Suppressor macrophage treated with lipopolysaccharide for 4 hours (primary cell): ENCODE measurements at places on chromosomes 3 and 15.

DNA sequence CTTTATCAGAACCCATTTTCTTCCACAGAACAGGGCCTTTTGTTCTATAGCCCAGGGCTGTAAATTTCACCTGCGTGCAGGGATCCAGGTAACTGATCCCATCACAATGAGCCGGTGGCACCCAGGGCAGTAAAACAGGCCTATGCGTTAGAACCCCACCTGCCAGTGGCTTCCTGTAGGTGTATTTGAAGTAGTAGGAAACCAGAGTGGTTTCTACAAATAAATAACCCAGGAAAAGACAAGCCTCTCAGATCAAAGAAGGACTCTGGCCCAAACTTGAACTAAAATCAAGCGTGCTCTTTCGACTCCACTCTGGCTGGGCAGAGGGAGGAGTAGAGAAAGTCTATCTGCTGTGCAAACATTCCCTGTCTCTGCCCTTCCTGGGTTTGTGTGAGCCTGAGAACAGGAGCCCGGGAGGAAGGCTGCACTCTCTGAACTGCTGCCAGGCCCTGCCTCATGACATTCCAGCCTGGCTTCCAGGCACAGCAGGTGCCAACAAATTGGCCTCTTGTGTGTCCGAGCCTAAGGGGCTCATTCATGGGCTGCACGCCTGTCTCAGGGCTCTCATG, 77.7 kb downstream of the CEMIP start:
- no peak for DNase-seq

GRCh38 chr3:122067214-122067550, 12.0 kb downstream of the CD86 start:
- DNase-seq: peak; percentile 84

DNA sequence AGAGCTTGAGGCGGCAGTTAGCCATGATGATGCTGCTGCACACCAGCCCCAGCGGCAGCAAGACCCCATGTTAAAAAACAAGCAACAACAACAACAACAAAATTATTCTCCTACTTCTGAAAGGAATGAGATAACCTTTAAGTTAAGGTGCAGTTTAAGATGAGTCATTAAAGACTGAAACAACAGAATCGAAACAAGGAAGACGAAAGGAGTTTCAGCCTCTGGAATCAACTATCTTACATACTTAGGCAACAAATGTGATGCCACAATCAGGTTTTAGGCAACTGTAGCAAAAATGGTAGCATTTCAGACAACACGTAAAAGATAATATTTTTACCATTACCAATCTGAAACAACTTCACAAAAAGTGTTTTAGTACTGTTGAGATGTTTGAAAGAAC, 12.2 kb downstream of the SCAANT1 start:
- no peak for DNase-seq

DNA sequence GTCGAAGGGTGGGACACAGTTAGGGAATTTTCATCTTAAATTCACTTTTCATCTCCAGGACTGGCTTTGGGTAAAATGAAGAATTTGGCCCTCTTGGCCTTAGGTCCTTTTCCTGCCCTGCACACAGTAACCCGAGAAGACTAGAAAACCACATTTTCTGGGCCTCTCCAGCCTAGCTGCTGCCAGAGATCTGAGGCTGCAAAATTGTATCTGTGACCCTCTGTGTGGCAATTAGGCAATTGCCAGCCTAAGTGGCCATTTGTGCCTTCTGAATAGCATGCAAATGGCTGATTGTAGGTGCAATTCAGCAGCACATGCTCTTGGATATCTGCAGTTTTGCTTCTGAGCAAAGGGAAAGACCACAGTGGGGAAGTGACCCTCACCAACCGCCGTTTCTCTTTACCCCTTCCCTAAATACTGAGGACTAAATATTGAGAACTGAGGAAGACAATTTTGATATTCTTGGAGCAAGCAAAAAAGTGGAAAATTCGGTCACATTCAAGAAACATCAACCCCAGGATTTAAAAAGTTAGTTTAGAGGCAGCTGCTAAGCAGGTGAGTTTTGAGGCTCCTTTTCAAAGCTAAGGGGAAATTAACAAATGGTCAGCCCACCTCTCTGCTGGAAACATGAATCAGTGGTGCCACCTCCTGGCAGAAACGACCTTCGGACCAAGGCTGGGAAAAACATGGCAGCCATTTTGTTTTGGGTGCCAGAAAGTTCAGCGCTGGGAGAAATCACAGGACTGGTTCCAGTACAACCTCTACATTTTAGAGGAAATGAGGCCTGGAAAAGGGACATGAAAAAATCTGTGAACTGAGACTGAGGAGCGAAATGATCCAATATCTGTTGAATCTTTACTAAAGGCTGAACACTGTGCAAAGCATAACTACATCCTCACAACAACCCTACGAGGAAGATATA, 56.6 kb upstream of the PRTG start:
- DNase-seq: peak; percentile 40

DNA sequence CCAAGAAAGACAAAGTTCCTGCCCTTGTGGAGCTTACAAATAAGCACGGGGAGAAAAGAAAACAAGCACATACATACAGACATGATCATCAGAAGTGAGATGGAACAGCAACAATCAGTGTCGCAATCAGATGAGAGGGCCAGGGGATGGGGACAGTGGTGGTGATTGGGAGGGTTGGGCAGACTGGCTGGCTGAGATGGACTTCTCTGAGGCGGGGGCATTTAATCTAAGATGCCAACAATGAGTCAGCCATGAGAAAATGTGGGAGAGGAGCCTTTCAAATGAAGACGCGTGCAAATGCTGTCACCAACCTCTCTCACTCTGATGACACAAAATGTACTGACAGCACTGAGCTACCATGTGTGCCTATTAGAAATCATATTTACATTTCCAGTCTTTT, 81.4 kb downstream of the NCEH1 start:
- peak; percentile 41 for DNase-seq

DNA sequence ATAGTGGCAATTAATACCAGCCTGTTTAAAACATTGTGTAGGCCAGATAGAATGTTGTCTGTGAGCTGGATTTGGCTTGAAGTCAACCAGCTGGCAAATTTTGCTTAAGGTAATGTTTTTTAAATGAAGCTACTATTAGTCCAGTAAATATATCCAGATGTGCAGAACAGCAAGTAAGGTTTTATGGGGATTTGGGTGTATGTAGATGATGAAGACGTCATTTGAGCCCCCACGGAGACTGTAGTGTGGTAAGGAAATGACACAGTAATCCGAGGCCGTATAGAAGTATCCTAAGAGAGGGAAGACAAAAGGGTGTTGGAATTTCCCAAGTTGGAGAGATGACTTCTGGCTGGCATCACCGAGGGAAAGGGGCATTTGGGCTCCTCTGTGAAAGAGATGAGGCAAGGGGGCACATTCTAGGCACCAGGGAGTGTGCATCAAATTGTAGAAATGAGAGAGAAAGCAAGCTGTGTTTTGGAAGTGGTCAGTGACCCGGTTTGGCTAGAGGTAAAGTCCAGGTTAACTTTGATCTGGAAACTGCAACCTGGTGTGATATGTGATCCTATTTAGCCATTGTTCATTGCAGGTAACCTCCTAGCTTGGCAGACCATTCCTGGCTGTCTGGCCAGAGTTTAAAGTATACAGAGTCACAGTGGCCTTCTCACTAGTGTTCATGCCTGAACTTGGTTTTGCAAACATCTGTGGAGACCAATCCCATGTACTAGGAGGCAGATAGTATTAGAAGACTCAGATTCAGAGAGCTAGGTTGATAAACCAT, 104.2 kb downstream of the ITPR1 start:
- no peak for DNase-seq

DNA sequence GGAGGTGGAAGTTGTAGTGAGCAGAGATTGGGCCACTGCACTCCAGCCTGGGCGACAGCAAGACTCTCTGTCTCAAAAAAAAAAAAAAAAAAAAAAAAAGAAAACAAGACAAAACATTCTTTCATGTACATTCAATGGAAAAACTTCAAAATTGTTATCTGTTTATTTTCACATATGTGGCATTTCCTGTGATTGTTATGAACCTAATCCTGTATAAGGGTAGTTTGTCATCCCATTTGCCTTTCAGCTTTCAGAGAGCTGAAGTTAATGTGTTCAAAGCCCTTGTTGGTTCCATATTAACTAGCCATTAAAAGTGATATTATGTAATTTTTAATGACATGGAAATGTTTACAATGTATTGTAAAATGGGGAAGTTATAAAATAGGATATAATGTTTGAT, 17.3 kb upstream of the NCK1 start:
- DNase-seq: no peak

GRCh38 chr3:77524946-77525682, 485.2 kb downstream of the ROBO2 start:
- DNase-seq: no peak

DNA sequence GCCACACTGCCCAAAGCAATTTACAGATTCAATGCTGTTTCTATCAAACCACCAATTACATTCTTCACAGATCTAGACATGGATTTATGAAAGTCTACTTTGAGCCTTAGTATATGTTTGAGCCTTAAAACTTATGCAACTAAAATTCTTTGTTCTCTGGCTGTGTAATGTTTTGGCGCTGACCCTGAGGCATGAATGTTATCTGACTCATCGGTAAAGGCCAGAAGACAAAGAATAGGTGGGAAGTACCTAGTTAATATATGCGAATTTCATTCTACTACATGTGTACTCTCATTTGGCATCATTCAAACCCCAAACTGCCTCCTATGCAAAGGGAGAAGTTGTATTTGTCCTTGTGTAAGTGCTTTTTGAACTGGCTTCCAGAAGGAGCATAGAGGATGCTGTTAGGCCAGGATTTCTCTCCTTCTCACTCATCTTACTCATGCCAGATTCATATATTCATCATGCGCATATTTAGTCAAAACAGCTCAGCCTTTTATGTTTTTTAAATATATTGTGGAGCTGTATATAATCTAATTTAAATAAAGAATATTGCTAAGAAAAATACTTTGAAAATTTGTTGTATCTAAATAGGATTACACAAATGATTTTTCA, 204.2 kb downstream of the NFKBIZ start:
- DNase-seq: no peak

DNA sequence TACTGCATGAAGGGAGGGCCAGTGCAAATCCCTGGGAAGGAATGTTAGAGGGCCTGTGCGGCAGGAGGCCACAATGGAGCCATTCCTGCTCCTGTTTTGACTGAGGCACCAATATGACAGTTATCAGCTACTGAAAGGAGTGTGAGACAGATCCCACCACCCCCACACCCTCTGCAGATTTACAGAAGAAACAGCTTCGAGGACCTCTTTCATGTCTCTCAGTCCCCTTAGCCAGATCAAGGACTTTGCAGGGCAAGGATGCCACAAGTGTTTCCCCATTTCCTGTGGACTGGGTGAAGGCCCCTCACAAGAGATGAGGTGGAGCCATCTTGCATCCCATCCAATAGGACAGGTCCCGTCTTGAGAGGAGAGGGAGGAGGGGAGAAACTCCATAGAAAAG, 48.5 kb upstream of the RASGRP1 start:
- no peak for DNase-seq

GRCh38 chr3:128307029-128307633, 153.8 kb downstream of the EEFSEC start:
- DNase-seq: no peak

- DNase-seq: no peak
Observed at GRCh38 chr15:41610048-41610447, 50.2 kb upstream of the MGA start.

- DNase-seq: no peak
Observed at GRCh38 chr15:41658689-41659088, 1.5 kb upstream of the MGA start.

DNA sequence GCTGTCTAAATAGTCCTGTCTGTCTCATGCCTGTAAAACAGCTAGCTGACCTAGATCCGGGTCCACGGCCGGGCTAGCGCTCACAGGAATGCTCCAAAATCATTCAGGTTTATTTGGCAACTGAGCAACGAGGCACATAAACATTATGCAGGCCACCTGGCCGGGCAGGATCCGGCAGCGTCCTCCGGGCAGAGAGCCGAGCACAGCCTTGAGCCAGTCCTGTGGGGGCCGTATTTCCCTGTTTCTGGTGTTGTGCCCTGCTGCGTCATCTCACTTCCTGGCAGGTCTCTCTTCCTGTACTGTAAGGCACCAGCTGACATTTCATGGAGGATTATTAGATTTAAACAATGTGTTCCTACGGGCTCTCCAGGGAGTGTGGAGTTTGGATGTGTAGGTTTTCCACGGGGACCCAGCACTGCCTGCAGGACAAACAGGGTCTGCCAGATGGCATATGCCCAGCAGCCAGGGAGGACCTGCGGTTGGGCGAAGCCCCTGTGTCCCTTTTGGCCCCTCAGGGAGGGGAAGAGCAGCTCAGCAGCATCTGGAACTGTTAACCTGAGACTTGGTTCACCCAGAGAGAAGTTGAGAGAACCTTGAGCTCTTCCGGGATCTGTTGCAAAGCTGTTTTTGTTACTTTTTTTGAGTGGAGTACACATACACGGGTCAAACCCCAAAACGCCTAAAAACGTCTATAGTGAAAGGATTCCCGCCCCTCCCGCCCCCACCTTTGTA, 16.6 kb upstream of the LRRK1 start:
- DNase-seq: peak; percentile 51

- no peak for DNase-seq
Observed at GRCh38 chr15:27176785-27177406, 205.9 kb downstream of the GABRG3 start.

DNA sequence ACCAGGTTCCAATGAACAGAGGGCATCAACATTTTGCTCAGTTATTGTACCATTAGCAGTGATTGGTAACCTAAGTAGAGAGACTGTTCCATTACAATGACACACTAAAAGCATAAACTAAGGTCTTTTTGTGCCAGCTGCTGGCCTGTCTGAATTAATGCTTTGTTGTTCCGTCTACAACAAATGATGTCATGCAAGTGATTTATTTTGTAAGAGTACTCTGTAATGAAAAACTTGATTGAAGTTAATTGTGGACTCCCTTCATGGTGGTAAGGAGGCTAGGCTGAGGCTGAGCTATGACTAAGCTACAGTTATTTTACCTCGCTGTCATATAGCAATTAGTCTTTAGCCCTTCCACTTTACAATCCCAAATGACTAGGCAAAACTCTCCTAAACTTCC, 23.2 kb downstream of the RCN2 start:
- DNase-seq: no peak

- no peak for DNase-seq
Observed at GRCh38 chr15:78272316-78272715, 8.0 kb downstream of the DNAJA4 start.

DNA sequence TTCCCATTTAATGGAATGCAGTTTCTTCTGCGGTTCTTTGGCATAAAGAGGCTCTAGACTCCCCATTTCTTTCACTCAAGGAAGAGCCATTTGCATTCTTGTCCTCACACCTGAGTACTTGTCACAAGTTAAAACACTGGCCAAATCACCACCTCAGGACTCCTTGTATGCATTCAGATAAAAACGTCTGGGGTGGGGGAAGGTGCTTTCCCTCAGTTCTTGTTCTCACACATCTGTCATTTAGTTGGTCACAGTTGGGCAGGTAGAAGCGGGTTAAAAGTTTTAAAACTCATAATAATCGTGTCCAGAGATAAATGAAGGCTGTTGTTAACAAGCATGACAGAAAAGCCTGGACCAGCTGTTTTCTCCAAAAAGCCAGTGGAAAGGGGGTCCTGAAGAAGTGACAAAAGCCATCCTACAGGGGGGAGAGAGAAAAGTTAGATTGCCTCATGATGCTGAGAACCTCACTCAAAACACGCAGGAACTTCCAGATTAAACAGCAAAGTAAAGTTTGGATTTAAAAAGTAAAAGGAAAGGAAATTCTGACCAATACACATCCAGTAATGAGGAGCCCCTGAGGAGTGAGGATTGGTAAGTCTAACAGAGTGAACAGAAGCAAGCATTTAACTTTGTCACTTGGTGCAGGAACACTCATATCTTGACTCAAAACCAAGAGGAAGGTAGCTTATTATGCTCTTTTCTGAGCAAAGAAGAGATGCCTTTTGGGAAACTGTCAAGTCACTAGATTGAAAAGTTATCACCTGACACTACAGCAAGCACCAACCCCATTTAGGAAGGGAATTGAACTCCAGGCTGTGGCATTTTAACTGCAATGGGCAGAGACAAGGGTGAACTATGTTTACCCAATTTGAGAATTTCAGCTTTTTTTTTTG, 2.8 kb downstream of the BCL2L10 start:
- no peak for DNase-seq
